Fibroblast of skin of back (primary cell): ENCODE measurements at places on chromosomes 12 and 14.

- DNase-seq = no peak
These were observed 84.2 kb upstream of the LRIG3 start for GRCh38 chr12:59004456-59004855.

DNA sequence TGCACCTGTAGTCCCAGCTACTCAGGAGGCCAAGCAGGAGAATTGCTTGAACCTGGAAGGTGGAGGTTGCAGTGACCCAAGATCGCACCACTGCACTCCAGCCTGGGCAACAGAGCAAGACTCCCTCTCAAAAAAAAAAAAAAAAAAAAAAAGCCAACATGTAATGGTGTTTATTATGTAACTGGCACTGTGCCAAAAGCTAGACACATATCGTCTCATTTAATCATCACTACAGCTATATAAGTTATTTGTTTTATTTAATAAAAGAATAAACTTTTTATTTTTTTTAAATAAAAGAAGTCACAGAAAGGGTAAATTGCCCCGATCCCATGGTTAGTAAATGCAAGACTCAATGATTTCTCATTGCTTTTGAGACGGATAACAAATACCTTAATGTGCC, 76.9 kb downstream of the PTCSC3 start:
- DNase-seq = no peak

- peak; percentile 27 for DNase-seq
These were observed 122.4 kb downstream of the TSPAN9 start for GRCh38 chr12:3199551-3200031.

DNA sequence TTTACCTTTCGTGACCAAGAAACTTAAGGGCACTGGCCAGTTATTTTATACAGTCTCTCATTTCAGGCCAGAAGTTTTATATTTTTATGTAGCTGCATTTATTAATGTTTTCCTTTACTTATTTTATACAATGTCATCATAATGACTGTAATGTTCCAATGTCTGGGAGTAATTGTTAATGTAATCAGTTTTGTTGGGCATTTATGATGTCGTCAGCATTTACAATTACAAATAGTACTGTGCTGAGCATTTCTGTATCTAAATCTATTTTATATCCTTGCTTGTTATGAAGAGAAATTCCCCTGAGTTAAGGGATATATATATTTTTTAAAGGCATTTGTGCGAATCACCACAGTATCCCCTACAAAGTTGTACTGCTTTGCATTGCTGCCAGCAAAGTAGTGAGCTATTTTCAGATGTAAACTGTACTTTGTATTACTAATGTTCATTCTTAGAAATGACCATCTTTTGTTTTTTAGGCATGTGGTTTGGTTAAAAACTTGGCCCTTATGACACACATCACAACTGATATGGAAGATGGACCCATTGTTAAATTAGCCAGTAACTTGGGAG, 74.4 kb downstream of the POLR3B start:
- peak; percentile 12 for DNase-seq

DNA sequence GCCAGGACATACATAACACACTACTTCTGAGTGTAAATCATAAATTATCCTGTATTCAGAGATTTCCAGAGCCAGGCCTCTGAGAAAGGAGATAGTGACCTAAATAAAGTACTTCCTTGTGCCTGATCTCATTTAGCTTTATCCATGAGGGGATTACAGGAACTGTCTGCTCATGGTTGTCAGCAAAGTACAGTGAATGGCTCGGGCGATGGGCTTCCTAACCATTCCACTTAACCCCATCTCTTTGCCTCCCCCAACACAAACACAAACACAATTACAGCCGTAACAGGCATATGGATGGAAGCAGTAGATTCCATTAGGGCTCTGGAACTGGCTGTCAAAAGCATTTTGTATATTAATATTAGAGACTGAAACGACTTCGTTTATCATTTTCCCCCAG, 206.7 kb upstream of the CPNE8 start:
- DNase-seq = no peak

GRCh38 chr12:51437431-51437830, 12.8 kb downstream of the SLC4A8 start:
- no peak for DNase-seq

GRCh38 chr12:109088818-109089217, 4.5 kb downstream of the ALKBH2 start:
- no peak for DNase-seq

DNA sequence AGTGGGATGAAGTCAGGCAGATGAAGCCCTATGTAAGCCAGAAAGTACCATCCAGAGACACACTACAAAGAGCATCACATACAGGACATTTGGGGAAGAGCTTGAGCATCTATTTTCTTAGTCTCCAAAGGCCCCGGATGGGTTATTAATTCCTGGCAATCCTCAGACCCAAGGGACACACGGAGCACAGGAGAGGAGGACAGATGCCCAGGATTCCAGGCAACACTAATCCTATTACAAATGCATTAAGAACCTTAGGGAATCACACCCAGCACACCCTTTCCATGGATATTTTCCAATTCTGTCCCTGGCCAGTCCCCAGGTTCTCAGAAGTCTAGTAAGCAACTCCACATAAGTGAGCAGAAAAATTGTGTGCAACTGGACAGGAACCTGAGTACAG, 65.9 kb downstream of the CMKLR1 start:
- no peak for DNase-seq

GRCh38 chr14:64717870-64718269, 13.6 kb downstream of the PLEKHG3 start:
- DNase-seq = no peak

GRCh38 chr12:49818241-49818895, 9.8 kb downstream of the NCKAP5L start:
- DNase-seq = peak; percentile 49

GRCh38 chr12:57765698-57766463, 997 bp downstream of the CYP27B1 start:
- no peak for DNase-seq

GRCh38 chr14:74257078-74257940, 18.1 kb downstream of the VSX2 start:
- DNase-seq = no peak

DNA sequence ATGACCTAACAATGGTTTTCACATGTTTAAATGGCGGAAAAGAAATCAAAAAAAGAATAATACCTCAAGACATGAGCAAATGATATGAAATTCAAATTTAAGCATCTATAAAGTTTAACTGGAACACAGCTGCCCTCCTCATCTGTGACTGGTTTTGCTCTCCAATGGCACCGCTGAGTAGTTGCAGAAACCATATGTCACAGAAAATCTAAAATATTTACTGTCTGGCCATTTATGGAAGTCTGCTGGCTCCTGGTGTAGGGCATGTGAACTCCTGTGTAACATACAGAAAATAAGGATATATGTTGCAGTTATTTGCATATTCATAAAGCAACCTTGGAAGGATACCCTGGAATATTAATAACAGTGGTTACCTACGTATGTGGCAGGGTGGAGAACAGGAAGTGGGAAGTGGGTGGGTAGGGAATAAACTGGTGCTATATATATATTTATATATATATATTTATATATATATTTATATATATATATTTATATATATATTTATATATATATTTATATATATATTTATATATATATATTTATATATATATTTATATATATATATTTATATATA, 48.4 kb downstream of the LTBP2 start:
- peak; percentile 57 for DNase-seq

DNA sequence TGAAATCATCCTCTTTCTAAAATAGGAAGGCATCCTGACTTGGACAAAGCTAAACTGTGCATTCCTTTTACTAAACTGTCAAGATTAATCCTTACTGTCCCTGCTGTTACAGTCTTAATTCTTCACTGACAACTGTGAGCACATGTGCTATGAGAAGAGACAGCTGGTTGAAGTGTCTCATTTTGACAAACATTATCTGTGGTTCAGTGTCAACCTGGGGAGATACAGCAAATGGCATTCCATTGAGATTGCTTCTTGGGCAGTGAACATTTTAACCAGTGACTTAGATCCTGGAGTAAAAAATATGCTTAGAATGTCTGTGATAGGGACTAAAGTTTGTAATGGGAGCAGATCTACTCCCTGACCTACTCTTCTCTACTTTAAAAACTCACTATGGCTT, 552.6 kb upstream of the ATP2B1 start:
- peak; percentile 53 for DNase-seq

DNA sequence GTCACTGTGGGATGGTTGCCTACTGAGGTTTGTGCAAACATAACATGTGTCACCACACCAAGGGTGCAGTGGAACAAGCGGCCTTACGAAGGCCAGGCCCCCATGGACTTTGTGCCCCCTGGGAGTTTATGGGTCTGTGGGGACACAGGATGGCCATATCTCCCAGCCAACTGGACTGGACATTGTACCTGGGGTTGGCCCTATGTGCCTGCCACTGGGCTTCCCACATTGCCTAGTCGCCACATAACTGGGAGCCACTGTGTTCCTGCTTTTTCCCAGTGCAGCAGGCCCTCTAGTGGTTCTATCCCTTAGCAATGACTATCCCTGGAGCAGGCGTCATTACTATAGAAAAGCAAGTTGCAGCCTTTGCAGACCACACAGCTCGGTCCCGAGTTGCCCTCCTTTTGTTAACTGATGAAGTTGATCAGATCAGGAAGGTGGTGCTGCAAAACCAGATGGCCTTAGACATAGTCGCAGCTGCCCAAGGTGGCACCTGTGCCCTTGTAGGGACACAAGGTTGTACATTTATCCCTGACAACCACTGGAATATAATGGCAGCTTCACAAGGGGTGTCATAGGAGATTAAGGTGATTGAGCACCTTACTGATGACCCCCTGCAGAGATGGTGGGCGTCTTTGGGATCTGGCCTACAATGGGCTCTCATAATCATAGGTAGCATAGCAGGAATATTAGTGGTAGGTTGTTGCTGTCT, 15.2 kb upstream of the RNASE12 start:
- peak; percentile 9 for DNase-seq

DNA sequence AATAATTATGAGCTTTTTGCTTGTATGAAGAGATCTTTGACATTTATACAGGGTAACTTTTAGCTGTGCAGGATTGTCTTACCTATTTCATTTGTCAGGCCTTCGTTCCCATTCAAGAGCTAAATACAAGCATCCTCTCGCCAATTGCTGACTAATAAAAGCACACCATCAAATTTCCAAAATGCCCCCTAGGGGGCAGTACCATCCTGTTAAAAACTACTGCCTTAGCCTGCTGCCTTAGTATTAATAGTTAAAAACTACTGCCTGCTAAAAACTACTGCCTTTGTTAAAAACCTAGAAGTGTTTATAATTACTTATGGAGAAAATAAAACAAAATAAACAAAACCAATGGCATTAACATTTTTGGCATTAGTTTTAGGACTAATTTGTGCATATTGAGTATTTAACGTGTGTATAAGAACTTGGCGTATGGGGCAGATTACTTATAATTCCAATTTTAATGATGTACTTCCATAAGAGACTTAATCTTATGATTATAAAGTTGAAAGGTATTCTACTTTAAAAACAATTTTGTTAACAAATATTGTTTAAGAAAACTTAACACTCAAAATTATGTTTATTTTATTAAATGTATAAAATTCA, 3.0 kb upstream of the IFI27L2 start:
- DNase-seq = peak; percentile 69

DNA sequence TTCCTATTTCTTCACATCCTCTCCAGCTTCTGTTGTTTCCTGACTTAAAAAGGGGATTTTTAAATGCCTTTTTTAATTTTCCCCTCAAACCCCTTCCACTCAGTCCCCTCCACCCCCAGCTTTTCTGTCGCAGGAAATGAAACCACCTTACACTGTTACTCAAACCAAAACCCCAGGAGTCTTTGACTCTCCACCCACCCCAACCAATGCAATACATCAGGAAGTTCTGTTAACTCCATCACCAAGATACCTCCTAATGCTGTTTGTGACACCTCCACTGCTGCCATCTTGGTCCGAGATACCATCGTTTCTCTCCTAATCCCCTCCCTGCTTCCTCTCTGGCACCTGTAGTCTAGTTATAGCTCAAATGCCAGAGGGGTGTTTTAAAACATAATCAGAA, 25.4 kb upstream of the CPM start:
- no peak for DNase-seq

- DNase-seq = no peak
These were observed 21.7 kb downstream of the ERH start for GRCh38 chr14:69376439-69376838.

DNA sequence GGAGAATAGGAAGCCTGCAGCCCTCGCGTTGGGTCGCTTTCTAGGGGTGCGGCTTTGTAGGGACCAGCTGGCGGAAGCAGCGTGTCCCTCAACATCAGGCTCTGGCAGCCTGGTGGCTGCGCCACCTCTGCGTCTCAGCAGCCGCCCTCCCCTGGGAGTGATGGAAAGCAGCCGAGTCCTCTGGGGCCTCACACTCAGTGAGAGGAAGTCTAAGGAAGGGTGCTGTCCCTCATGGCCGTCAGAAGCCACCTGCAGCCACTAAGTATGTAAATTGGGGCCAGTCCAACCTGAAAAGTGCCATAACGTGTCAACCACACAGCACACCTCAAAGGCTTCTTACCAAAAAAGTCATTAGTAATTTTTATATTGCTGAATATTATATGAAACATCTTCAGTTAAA, 80.3 kb downstream of the WDR20 start:
- no peak for DNase-seq

DNA sequence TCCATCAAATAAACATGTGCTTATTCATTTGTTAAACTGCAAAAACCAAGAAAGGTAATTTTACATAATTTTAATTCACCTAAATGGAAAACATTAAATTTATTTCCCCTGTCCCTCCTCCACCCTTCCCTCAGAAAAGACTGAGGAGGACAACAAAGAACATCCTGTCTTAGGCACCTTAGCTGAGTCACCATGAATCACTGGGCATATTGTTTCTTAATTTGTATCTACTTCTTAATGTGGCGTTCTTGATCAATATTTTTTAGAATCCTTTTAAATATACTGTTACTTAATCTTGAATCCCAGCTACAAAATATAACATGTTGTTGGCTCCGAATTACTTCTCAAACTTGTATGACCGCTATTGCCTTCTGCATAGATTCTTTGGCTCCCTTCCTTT, 23.5 kb downstream of the SIX6 start:
- DNase-seq = no peak

DNA sequence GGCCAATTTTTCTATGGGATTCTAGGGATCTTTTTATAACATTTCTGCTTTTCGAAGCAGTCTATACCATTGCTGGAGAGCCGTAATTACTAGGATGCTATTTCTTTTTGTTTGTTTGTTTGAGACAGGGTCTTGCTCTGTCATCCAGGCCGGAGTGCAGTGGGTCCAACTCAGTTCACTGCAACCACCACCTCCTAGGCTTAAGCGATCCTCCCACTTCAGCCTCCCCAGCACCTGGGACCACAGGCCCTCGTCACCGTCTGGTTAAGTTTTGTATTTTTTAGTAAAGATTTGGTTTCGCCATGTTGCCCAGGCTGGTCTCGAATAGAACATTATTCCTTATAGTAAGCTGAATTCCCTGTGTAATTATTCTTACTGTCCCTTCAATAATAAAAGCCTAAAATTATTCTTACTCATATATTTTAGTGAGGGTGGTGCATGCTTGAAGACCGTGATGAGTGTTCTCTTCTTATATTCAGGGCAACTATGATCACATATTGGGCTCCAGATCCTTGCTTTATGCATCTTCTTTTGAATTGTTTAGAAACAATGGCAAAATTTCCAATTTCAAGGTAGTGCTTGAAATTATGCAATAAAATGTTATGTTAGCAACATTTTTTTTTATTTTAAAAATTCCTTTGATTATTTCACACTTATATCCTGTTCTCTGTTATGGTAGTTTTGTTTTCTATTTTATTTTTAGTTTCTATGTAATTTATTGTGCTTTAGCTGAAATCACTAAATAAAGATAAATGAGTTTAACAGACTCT, 66.2 kb downstream of the CRADD start:
- DNase-seq = no peak

- no peak for DNase-seq
These were observed 13.3 kb downstream of the TMEM260 start for GRCh38 chr14:56592746-56593544.
